ENCODE measurements at places on chromosomes 1 and 21.

DNA sequence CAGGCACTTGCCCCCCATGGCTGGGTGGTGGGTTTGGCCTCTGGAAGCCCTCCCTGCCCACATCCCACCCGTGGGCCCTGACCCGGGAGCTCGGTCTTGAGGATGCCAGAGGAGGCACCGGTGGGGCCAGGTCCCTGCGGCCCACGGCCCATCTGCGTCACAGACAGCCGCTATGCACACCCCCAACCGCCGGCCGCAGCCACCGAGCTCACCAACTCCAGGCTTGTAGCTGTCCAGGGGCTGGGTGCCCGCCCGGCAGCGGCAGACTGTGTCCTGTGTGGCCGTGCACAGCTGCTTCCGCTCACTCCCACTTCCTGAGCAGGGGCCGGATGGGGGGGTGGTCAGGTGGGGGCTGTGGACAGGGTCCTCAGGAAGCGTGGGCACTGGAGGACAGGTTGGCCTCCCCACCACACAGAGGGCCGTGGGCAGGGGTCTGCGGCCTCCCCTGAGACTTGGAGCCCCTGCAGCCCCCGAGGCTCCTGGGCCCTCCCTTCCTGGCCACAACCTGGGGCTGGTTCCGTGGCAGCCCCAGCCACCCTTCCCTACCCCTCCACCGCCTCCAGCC lies 1.1 kb downstream of the TNFRSF4 start:
- DNase-seq = no peak

GRCh38 chr1:179143322-179143721 lies 61.5 kb downstream of the TOR3A start:
- DNase-seq = no peak

GRCh38 chr1:31244326-31244725 lies 4.6 kb upstream of the NKAIN1 start:
- DNase-seq = no peak

DNA sequence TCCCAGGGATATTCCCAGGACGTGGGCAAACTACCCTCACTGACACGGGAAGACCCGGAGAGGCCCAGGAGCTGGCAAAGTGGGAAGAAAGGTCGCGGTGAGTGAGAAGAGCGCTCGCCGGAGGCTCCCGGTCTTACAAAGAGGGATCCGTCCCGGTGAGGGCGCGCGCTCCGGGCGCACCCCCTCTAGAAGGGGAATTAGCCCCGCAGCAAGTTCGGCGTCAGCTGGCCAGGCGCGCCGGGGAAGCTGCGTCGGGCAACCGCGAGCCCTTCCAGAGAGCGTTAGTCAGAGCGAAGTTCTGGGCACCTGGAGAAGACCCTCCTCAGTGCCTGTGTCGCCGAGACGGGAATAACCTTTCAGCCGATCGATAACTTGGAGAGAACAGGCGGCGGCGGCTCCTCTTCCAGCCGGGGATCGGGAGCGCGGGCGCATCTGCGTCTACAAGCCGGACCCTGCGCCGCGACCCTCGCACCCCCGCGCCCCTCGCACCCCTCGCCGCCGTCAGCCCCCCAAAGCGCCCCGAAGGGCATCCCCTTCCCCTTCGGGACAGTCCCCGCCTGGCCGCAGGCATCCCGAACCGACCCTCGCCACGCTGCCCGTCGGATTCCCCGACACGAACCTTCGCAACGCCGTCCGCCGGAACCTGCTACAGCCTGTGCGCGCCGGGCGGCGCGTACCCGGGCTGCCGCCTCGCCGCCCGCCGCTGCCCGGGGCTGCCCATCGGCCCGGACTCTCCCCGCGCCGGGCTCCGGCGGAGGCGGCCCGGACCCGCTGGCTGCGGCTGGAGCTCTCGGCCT lies 485 bp downstream of the SIPA1L2 start:
- no peak for DNase-seq

GRCh38 chr1:177255411-177255810 lies 84.7 kb downstream of the BRINP2 start:
- no peak for DNase-seq

DNA sequence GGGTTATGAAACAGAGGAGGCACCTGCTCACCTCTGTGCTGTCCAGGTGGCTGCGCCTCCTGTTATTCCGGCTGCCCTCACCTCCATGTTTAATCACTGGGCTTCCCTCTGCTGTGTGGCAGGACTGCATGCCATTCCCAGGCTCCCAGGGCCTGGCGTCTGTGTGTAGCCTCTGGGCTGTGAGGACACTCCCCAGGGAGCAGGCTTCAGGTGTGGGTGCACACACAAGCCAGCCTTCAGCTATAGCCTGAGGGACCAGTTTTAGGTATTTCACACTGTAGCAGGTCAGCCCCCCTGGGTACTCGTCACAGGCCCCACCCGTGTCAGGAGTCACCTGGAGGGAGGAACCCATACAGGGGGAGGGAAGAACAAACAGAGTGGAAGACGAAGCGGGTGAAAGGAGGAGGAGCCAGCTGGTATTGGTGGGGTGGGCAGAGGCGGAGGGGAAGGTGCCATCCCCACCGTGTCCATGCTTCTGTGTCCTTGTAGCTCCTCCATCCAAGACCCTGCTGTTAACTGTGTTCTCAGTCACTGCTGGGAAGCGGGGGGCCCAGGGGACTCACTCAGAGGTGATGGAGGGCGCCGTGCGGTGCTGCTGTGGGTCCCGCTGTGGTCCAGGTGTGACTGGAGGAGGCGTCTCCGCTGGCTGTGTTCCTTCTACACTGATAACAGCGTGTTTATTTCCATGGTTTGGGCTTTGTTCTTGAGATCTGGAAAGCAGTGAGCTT lies 158.6 kb downstream of the PGBD5 start:
- DNase-seq = no peak

DNA sequence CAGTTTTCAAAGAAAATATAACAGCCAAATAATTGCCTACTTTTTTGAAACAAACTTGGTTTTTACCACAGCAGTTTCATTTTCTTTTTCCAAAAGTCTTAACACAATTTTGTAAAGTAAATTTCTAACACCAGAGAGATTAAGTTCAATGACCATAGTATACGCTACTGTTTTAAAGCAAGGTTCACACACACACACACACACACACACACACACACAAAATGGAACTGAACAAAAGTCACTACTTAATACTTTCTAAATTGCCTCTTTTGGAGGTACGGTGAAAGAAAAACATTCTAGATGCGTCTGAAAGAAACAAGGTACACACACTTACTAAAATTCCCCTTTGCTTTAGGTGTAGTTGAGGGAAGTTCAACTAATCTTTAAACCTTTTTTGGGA lies 30.1 kb downstream of the C21orf91 start:
- DNase-seq = no peak

GRCh38 chr1:160451859-160452232 lies 51.5 kb downstream of the VANGL2 start:
- DNase-seq = no peak

DNA sequence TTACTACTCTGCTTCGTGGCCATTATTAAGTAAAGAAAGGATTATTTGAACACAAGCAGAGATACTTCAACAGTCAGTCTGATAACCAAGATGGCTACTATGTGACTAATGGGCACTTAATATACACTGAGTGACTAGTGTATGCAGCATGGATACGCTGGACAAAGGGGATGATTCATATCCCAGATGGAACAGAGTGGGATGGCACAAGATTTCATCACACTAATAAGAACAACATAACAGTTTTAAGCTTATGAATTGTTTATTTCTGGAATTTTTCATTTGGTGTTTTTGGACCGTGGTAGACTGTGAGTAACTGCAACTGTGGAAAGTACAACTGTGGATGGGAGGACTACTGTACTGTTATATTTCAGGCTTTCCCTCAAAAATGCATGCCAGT lies 9.4 kb downstream of the ZCCHC17 start:
- DNase-seq = no peak

DNA sequence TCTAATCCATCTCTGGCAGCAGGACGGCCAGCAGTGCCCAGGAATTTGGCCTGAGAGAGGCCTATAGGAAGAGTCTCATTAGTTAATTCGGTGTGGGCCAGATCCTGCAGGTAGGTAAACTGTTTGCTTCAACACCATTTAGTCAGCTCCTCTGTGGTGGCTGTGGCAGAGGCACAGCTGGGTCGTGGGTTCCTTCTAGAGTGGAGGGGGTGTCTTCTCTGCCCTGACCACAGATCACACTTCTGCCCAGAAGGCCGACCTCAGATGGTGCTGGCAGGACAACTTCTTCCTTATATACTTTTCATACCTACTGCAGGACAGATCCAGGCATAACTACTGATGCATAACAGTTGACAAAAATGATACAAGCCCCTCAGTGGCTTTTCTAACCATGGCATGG lies 281.4 kb downstream of the RPS6KC1 start:
- no peak for DNase-seq

DNA sequence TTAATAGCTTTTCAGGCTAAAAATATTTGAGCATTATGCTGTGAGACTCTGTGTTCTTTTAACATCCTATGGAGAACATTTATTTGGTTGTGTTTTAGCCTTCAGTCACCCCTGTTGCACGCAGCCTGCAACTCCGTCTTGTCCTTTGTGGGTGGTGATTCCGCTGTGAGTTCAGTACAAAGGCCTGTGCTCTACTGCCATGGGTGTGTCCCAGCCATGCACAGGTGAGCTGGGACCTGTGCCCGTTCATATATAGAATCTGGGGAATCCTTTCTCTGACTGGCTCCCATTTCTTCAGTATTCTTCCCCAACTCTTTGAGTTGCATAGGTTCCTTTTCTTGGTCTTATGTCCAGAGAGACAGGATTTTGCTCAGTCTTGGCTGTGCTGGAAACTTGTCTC lies 61.4 kb downstream of the ACTL8 start:
- no peak for DNase-seq

- no peak for DNase-seq
Measured at GRCh38 chr1:53145942-53146708, 3.7 kb upstream of the SLC1A7 start.

DNA sequence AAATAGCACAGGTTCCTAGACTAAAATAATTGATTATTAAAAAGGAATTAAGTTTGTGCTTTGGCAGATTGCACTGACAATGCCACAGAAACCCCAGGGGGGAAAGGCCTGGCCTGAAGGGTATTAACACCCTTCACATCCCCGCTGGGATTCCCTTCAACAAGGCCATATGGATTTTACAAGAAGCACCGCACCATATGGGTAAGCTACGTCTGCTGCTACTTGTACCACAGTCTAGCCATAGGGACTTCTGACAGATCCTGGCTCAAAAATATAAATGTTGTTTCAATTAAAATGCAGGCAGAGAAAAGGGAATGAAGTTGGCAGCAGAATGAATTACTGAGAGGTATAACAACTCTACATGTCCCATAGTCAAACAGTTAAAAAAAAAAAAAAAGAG lies 101.0 kb downstream of the DENND1B start:
- no peak for DNase-seq

- DNase-seq = no peak
Measured at GRCh38 chr1:186880982-186881381, 52.2 kb downstream of the PLA2G4A start.

GRCh38 chr1:98502937-98503336 lies 158.6 kb upstream of the SNX7 start:
- no peak for DNase-seq

DNA sequence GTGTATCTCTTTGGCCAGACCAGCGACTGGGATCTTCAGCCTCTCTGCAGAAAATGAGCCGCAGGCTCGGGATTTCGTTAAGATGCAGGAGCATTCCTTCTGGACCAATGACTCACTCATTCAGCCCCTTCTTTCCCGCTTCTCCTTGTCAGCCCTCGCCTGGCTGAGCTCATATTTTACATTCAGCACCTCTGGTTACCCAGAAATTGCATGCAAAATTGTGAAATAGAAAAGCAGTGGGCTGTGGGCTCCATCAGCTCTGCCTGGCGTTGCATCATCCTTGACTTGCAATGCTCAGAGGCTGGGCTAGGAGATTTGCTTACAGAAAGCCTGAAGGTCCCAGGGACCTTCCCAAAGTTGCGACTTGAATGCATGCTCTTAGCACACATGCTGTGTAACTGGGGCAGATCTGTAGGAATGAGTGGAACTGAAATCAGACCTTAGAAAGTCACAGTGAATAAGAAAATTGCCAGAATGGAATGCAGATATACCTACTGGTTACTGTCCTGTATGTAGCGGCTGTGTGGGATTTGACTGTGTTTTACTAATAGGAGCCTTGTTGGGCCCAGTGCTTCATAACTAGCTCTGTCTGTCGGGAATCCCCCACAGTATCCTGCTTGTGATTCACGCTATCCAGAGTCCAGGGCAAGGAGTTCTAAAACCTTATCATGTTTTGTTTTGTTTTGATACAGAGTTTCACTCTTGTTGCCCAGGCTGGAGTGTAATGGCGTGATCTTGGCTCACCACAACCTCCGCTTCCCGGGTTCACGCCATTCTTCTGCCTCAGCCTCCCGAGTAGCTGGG lies 444.8 kb downstream of the KIF26B start:
- DNase-seq = no peak

GRCh38 chr1:210339500-210339899 lies 10.8 kb downstream of the HHAT start:
- DNase-seq = no peak

- no peak for DNase-seq
Measured at GRCh38 chr1:85460555-85461088, 4.3 kb downstream of the DDAH1 start.

DNA sequence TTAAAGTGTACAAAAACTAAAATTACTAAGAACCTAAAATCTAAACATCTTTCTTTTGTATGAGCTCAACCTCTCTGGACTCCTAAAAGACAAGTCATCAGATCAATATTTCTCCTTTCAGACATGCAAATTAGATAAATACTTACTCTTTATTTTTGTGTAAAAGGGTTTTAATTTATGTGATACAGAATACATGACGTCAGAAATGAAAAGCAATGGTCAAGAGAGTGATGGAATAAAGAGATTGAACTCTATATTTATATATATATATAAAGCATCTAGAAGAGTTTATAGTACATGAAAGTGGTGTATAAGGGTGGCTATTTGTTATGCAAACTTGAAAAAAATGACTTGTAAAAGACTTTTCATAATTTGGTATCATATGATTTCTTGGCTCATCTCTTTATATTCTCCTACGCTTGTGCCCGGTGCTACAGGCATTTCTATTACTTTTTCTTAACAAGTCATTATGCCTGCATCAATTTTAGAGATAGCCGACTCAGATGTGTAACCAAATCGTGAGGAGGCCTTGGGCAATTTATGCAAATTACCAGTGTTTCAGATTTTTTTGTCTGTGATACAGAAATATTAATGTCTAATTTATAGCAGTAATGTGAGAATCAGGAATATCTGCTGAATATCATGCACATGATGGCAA lies 186.0 kb upstream of the OLFM3 start:
- no peak for DNase-seq

- DNase-seq = no peak
Measured at GRCh38 chr1:156664046-156664766, 13.0 kb downstream of the NES start.

DNA sequence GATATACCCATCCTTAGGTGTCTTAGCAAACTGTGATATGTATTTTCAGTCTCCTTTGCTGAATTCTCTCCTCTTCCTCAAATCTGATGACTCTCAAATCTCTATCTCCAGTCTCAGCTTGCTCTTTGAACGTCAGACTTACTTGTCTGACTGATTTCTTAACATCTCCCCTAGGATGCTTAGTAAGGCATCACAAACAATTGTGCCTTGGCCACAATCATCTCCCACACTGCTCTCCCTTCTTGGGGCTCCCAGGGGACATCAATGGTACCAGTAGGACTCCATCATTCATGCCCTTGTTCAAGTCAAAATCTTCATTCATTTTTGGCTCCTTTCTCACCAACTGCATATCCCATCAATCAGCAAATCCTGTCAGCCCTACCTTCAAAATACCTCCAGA lies 42.0 kb downstream of the GNG12 start:
- no peak for DNase-seq

All from D721Med (cell line).